ENCODE measurements at places on chromosomes 4 and X.

DNA sequence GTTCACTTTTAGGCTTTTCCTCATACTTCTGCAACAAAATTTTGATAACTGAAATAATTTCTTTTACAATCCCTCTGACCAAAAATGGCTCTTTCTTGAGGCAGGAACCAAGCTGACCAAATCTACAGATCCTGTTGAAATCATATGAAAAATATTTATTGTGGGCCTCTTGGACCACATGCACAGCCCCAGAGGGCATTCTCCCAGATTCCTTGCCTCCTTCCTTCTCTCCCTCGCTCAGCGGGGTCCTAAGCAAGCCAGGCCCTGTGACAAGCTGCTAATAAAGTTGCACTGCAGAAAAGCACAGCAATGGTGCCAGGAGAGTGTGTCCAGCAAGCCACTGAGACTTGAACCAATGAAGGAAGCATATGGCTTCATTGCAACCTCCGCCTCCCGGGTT, 40.7 kb downstream of the PRDM5 start:
- DNase-seq = peak; percentile 75

- DNase-seq = no peak
These were observed 35.9 kb downstream of the MAGEA1 start for GRCh38 chrX:153214934-153215333.

DNA sequence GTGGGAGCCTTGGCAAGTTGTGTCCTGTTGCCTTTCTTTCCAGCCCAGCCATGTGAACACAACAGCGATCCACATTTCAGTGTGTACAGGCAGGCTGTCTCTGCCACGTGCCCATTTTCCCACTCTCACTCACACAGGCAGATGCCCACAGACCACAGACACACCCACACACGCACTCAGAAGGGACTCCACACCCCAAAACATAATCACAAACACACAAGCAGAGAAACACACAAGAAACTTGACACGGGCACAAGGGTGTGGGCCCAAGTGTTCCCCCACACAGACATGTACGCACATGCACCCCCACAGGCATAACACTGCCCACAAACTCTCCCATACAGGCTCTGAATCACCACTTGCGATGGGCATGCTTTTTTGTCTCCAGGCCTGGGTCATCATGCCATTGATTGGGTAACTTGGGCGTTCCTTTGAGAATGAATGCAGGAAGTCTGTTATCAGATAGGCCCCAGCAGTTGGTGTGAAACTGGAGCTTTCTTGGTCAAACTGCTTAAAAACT, 84.3 kb downstream of the NBDY start:
- peak; percentile 50 for DNase-seq

DNA sequence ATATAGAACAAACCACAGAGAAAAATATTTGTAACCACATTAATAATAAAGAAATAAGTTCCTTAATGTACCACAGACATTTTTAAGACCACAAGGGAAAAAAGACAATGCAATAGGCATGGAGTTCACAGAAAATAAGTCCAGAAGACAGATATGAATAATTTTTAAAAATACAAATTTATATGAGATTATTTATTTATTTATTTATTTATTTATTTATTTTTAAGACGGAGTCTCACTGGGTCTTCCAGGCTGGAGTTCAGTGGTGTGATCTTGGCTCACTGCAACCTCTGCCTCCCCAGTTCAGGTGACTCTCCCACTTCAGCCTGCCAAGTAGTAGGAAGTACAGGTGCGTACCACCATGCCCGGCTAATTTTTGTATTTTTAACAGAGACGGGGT, 53.7 kb downstream of the THAP9 start:
- peak; percentile 71 for DNase-seq

GRCh38 chrX:109855501-109855900, 122.4 kb upstream of the ACSL4 start:
- no peak for DNase-seq

- DNase-seq = peak; percentile 2
These were observed 20.2 kb downstream of the CNGA2 start for GRCh38 chrX:151754641-151755215.

GRCh38 chr4:7013175-7013574, 30.0 kb upstream of the TADA2B start:
- no peak for DNase-seq

DNA sequence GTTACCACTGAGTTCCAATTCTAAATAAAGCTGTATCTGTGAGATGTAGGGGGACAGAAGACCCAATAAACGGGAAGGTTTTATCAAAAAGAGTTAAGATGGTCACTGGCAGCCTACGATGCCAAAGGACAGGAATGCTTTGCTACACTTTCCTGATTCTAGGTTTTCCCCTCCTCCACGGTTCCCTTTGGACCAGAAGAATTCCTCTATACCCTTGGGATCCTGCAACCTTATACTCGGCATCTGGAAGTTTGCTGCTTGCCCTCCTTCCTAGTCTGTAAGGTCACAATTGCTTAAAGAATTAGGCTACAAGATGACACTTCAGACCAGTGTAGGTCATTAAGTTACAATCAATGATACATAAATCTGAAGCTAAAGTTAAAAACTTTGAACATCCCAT, 64.3 kb downstream of the SCML2 start:
- peak; percentile 44 for DNase-seq

GRCh38 chr4:100106982-100107381, 83.3 kb downstream of the DDIT4L start:
- DNase-seq = no peak

- no peak for DNase-seq
These were observed 22.9 kb upstream of the FRMPD4 start for GRCh38 chrX:12115377-12115776.

DNA sequence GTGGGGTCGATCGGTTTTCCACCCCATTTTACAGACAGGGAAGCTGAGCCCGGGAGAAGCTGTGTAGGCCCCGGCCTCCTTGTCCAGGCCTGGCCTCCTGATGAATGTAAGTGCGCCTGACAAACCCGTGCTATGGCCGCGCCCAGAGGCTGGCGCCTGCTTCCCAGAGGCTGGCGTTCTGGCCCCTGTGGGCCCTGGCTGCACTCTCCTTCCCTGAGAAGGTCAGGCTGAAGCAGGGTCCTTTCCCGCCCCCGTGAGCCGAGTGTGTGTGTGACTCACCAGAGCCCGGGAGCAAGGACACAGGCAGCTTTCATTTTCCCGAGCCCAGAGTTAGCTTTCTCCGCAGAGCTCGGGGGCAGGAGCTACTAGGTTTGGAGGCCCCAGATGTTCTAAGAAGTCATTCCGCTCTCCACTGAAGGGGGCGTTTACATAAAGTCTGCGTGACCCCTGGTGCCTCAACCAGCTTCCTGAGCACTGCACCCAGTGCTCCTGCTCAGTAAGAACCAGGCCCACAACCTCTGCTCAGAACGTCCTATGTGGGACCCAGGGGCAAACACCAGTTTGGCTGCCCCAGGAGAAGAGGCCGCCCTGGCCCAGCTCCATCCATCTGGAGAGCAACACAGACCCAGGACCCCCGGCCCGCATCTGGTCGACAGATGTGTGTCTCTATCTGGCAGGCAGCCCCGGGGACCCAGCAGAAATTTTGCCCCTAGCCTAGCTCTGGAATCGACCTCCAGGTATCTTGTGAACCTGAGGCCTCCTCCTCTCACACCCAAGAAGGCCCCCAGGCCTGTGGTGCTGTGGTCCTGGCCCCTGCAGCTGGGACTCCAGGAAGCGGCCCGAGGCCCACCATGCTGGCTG, 13.6 kb downstream of the UVSSA start:
- peak; percentile 53 for DNase-seq
